ENCODE measurements at places on chromosomes 12 and 14.

GRCh38 chr12:129776977-129777667 lies 126.7 kb downstream of the TMEM132D start:
- no peak for DNase-seq

DNA sequence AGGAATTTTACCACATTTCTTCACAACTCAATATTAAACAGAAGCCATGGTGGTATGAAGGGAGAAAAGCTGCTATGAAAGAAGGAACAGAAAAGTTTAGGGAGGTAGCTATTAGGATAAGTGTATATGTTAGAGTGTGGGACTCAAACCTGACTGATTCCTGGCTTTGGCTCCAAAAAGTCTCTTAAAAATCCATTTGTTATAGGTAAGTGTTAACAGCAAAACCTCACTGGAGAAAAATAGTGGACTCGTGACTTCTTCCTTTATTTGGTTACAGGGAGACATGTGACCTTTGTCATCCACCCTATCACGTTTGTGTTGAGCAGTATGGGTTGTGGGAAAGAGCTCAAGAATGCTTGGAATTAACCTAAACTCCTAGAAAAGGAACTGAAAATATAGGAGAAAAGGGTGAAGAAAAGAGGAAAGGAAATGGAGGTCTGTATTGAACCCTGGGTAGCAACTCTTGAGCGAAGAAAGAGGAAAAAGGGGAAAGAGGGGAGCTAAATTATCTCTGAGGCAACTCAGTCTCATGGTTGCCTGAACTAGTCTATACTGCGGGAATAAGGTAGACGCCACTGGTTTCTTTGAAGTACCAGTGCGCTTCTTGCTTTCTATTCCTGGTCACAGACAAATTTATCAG lies 3.6 kb upstream of the EID3 start:
- DNase-seq, result no peak

- no peak for DNase-seq
Measured at GRCh38 chr12:3772380-3772779, 19.5 kb upstream of the CRACR2A start.

DNA sequence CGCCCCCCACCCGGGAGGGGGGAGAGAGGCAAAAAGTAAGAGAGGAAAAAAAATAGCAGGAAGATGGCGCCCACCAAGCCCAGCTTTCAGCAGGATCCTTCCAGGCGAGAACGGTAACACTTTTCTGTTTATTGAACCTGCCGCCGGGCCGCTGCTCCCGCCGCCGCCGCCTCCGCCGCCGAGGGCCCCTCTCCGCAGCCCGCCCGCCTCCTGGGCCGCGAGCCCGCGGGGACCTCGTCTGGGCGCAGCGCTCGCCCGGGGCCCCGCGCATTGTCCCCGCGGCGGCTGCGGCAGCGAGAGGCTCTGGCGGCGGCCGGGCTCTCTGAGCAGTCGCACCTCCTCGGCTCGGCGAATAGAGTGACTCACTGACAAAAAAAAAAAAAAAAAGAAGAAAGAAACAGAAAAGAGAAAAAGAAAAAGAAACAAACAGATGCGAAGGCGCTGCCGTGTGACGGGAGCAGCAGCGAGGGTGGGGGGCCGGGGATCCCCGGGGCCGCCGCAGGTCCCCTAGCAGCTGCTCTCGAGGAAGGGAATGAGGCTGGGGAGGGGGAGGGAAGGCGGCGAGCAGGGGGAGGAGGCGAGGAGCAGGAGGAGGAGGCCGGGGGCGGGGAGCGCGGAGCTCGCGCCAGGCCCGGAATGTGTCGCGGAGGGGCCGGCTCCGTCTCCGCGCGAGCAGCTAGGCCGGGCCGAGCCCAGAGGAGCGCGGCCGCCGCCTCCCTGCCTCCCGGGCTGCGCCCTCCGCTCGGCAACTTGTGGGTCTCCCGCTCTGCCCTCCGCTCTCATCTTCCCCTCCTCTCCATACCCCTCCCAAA lies 781 bp downstream of the NPAS3 start:
- DNase-seq, result peak; percentile 16

DNA sequence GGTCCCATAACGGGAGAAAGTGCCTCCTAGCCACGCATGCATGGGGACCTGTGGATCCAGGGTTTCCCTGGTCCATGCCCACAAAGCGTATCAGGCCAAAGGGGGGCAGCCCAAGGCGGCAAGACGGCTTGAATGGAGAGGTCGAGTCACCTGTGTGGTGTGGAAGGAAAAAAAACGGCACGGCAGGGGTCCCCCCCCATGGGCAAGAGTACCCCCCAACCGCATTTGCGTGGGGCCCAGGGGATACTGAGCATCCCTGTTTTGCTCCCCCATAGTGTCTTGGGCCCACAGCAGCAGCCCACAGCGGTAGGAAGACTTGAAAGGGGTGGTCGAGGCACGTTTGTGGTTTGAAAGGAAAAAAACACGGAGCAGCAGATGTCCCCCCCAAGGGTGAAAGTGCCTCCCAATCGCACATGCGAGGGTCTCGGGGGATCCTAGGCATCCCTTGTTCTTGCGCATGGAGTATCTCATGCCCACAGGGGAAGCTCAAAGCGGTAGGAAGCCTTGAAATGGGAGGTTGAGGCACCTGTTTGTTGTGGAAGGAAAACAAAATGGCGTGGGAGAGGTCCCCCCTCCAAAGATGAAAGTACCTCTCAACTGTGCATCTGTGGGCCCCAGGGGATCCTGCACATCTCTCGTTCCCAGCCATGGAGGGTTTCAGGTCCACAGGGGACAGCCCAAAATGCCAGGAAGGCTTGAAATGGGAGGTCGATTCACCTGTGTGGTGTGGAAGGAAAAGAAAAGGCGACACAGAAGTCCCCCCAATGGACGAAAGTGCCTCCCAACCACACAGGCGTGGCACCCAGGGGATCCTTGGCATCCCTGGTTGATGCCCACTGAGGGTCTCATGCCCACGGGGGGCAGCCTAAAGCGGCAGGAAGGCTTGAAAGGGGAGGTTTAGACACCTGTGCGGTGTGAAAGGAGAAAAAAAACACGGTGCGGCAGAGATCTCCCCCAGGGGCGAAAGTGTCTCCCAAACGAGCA lies 577.5 kb downstream of the ALG10 start:
- no peak for DNase-seq

GRCh38 chr12:91870872-91871707 lies 274.6 kb downstream of the BTG1 start:
- DNase-seq, result no peak

GRCh38 chr14:50797250-50798047 lies 33.5 kb downstream of the NIN start:
- no peak for DNase-seq
